Upper lobe of right lung (tissue), 1 donor: ENCODE measurements at places on chromosomes 5 and 9. TPM values are rescaled to one million over a fixed set of nuclear protein-coding genes. Genes with fewer than 3 reads are reported as not detected.
A peak's percentile ranks its signal among the peaks of the same experiment; 100 is the strongest.

- no peak for DNase-seq
Measured at GRCh38 chr5:171627936-171628632, 157.5 kb upstream of the SMIM23 start.

DNA sequence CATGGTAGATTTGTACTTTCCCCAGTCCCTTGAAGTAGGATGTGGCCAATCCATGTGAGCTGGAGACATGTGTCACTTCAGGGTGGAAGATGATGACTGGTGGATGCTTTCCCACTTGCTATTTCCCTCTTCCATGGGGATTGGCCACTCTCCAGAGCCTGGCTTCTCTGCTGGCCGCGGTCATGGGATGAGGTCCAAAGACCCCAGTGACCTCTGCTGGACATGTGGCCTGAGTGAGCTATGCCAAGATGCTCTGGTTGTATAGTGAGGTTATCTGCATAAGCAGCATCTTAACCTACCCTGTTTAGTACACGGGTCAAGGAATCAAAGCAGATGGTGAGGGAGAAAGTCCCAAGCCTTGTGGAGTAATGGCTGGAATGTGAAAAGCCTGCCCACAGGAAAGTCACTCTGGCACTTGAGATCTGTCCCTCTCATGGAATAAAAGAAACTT is 47.1 kb downstream of the SH3PXD2B start:
- DNase-seq, result no peak

GRCh38 chr5:119220576-119221197 is 135.1 kb upstream of the TNFAIP8 start:
- no peak for DNase-seq

DNA sequence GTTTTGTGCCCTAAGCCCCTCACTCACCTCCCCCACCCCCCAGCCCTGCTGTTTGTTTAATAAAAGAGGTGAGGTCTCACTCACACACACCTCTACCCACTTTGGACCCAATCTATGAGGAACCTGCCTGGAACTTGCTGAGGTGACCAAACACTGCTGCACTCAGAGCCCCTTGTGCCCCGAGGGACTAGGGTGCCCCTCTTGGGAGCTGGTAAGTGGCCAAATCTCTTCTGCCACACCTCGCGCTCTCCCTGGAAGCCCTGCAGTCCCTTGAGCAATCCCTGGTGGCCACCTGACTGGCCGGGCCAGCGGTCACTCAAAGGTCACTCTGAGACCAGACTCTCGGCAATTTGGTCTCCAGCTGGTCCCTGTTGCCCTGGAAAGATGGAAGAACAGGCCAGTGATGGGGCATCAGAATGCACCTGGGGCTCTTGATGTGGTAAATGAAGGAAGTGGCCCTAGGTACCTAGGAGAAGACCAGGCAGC is 157.2 kb downstream of the MED10 start:
- no peak for DNase-seq

DNA sequence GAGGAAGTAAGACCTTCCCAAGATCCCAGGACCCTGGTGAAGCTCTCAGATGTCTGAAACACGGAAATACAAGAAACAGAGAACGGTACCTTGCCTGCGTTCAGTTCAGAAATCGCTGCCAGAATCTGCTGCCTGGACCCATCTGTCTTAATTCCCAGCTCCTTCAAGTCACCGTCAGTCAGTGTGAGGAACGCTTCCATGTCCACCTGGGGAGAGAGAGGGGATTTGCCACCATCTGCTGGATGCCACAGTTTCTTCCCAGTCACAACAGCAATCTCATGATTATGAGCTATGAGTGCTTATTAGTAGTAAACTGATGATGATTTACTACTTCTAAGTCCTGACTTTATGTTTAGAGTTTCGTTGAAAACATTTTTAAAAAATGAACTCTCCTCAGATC is 36.7 kb upstream of the GABBR2 start:
- no peak for DNase-seq

DNA sequence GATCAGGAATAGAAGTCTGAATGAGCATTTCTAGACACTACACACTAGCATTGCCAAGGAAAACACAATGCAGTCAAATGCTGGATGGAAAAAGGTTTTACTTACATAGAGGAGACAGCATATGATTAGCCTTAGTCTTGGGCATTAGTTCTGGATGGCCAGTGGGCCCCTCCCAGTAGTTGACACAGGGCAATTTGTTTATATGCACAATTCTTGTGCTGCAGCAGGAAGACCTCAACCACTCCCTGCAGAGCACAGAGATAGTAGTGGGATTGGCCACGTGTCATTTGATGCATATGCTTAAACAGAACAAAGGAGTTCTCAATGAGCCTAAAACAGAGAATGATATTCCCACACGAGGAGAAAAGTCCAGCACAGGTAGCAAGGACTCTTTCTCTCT is 1496.2 kb upstream of the CDH6 start:
- DNase-seq, result no peak

DNA sequence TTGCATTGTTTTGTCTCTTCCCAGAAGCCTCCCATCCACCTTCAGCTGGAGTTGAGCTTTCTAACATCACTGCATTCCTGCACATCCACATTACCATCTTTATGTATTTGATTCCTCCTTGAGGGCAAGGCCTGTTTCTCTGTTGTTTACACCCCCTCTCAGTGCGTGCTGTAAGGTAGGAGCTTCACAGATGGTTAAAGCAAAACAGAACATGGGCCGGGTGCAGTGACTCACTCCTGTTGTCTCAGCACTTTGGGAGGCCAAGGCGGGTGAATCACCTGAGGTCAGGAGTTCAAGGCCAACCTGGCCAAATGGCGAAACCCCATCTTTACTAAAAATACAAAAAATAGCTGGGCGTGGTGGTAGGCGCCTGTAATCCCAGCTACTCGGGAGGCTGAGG is 110.9 kb downstream of the KCNIP1 start:
- peak; percentile 21 for DNase-seq

DNA sequence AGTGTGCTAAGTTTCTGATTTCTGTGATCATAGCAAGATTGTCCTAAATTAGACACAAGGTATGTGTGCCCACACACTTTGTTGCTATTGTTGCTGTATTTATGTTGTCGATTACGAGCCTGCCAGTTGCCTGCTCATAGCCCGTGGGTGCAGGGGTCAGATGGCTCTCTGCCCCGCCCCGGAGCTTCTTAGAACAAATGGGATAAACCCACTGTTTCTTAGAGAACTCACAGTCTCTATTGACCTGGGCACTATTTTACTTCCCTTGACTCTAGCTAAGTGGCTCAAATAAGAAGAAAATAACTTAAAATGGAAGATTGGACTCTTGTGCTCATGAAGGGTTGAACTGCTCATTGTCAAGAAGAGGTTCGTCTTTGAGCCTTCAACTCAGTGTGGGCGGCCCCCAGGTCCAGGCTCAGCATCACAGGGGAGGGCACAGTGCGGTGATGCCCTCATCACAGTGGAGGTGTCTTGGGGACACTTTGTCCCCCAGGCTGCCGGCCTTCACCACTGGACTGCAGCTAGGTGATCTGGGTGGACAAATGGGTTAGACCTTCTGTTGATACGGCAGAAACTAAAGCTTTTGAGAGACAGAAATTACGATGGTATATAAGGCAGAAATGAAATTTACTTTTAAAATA is 155.5 kb downstream of the TENT4A start:
- DNase-seq, result no peak

- no peak for DNase-seq
Measured at GRCh38 chr9:5893591-5894236, 3.0 kb downstream of the MLANA start.

DNA sequence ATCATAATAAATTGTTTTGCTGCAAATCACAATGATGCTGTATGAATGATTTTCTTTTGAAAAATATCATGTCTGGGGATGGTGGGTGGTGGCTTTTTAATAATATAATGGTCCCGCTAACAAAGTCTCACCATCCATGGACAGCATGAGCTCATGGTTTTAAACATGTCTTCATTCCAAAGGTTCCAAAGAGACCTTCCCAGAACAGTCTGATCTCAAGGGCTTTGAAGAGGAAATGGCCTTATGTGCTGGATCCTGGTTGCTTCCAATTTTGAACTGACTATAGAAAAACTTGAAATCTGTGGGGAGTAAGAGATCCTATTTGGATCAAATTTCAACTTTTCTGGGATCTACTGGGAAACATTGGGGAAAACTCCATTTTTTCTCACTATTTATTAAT is 121.8 kb downstream of the ADAMTS12 start:
- no peak for DNase-seq

- peak; percentile 62 for DNase-seq
Measured at GRCh38 chr5:140043508-140043872, 391 bp upstream of the NRG2 start.

DNA sequence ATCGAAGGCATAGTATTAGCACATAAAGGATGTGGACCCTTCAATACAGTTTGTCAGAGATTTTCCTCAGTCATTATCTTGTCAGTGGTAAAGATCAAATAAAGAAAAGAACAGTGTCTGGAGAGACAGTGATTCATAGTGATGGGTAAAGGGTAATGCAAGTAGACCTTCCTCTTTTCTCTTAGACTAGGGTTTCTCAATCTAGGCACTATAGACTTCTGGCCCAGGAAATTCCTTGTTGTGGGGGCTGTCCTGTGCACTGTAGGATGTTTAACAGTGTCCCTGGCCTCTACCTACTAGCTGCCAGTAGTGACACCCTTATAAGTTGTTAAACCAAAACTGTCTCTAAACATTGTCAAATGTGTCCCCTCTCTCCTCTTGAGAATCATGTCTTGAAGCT is 6.9 kb downstream of the CAMK4 start:
- DNase-seq, result no peak

GRCh38 chr5:124160265-124160664 is 586.2 kb downstream of the ZNF608 start:
- DNase-seq, result no peak

- DNase-seq, result no peak
Measured at GRCh38 chr9:125743682-125744428, 3.3 kb upstream of the PBX3 start.

- DNase-seq, result no peak
Measured at GRCh38 chr5:67263656-67264408, 67.2 kb upstream of the CD180 start.

DNA sequence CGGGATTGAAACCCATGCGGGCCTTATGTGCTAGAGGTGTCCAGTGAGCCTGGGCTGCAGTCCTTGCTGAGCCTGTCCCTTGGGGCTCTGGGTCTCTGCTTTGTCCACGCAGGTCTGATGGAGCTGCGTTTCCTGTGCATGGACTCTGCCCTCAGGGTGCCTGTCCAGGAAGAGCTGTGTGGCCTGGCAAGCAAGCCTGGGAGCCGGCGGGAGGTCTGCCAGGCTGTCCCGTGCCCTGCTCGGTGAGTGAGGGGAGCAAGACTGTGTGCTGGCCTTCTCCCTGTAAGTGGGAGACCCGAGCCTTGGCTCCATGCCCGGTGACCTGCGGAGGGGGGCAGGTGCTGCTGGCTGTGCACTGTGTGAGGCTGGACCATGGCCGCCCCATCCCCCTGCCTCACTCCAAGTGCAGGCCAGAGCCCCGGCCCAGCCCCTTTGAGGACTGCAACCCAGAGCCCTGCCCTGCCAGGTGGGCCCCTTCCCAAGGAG is 11.2 kb upstream of the CACFD1 start:
- no peak for DNase-seq

GRCh38 chr5:96871686-96872085 is 4.6 kb upstream of the ERAP2 start:
- no peak for DNase-seq

DNA sequence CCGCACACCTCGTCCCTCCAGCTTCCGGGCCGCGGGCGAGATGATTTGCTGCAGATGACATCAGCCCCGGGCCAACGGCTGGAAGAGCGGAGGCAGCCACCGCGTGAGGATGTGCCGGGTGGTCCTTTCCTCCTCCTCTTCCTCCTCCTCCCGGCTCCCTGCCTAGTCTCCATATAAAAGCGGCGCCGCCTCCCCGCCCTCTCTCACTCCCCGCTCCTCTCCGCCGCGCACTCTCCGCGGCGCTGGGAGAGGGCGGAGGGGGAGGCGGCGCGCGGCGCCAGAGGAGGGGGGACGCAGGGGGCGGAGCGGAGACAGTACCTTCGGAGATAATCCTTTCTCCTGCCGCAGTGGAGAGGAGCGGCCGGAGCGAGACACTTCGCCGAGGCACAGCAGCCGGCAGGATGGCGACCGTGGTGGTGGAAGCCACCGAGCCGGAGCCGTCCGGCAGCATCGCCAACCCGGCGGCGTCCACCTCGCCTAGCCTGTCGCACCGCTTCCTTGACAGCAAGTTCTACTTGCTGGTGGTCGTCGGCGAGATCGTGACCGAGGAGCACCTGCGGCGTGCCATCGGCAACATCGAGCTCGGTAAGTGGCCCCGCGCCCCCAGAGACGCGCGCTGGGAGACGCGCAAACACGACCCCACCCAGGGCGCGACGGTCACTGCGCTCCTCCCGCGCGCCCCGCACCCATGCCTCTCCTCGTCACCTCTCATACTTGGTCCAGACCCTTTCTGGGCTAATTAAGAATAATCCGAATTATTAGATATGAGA is at the start of gene MAP1B:
MAP1B (plus strand) TSS at position 345 of the 770 bp plus-strand sequence; CDS start at position 402, 57 bp downstream.
- no peak for DNase-seq

GRCh38 chr9:24582146-24583126 is 36.7 kb upstream of the IZUMO3 start:
- DNase-seq, result no peak

GRCh38 chr5:72478684-72479083 is 28.5 kb downstream of the ZNF366 start:
- DNase-seq, result no peak

GRCh38 chr9:108048406-108049025 is 558.9 kb upstream of the KLF4 start:
- no peak for DNase-seq

GRCh38 chr5:68172314-68172713 is 43.2 kb upstream of the PIK3R1 start:
- no peak for DNase-seq

Gene TAF11L5
- not detected for total RNA-seq

Gene C6
- 0.69 TPM for total RNA-seq

Gene KIF3A
- 10.5 TPM for total RNA-seq

Gene NEUROG1
- not detected for total RNA-seq

Gene TRMT10B
- 11.8 TPM for total RNA-seq

Gene IL3
- not detected for total RNA-seq

Gene MYOT
- total RNA-seq, result not detected

Gene PCDHB8
- 2.4 TPM for total RNA-seq

Gene TMC1
- not detected for total RNA-seq

Gene KIAA1191
- total RNA-seq, result 92.6 TPM

Gene WHRN
- 3.1 TPM for total RNA-seq

Gene YIPF5
- total RNA-seq, result 47.6 TPM

Gene LCN9
- total RNA-seq, result not detected

Gene QRFP
- total RNA-seq, result not detected

Gene C5orf58
- total RNA-seq, result not detected
